ENCODE measurements at places on chromosomes 7 and 10.

GRCh38 chr7:55489552-55489951 is 82.8 kb downstream of the VOPP1 start:
- DNase-seq = no peak

DNA sequence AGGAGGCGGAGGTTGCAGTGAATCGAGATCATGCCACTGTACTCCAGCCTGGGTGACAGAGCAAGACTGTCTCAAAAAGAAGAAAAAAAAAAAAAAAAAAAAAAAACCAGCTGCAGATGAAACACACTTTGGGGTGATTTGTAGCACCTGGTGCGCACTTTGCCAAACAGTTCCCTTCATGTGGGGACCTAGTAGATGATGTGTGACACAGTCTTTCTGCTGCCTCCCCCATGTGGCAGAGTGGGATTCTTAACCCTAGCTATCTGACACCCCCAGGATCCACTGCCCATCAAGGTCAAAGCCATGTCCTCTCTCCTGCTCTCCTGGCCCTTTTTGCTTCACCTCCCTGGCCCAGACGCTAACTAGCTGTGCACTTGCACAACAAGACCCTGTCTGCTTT is 52.1 kb upstream of the PDZD8 start:
- no peak for DNase-seq

- no peak for DNase-seq
These were observed 20.5 kb downstream of the SPAG6 start for GRCh38 chr10:22365644-22366434.

GRCh38 chr10:33111488-33112051 is 153.5 kb upstream of the ITGB1 start:
- DNase-seq = no peak

DNA sequence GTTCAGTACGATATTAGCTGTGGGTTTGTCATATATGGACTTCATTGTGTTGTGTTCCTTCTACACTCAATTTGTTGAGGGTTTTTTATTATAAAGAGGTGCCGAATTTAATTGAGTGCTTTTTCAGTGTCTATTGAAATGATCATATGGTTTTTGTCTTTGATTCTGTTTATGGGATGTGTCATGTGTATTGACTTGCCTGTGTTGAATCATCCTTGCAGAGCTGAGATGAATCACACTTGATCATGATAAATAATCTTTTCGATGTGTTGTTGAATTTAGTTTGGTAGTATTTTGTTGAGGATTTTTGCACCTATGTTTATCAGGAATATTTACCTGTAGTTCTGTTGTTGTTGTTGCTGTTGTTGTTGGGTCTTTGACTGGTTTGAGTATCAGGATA is 39.8 kb downstream of the ATOH7 start:
- no peak for DNase-seq

GRCh38 chr10:132402781-132403241 is 5.8 kb downstream of the PWWP2B start:
- peak; percentile 9 for DNase-seq

- DNase-seq = no peak
These were observed 180.6 kb upstream of the CHRM2 start for GRCh38 chr7:136687693-136688322.
